Fibroblast of skin of left biceps (primary cell): ENCODE measurements at places on chromosomes 6 and 20.

DNA sequence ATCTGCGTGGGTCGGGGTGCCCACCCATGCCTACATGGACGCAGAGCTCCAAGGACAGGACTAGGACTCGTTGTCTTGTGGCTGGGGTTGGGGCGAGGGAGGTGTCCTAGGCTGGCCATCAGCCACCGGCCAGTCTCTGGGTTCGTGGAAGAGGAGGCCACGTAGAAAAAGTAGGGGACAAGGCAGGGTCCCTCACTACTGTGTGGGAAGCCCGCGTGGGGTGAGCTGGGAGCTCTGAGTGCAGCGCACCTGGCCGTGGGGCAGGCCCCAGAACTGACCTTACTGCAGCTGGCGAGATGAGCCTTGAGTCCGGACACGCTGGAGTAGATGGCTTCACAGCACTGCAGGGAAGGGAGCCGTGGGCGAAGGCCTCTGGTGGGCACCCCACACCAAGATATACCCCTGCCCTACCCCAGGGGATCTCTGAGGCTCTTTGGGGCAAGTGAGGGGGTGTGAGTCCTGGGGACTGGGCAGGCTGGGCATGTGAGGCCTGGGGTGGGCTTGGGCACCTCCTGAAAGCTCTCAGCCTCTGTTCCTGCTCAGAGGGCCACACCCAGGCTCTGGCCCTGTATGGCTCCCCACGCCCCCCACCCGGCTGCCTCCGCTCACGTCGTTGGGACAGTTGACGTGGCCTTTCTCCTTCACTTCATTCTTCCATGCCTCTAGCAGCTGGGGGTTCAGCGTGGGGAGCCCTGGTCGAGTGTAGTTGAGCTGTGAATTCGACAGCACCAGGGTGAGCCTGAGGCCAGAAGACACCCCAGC, 5.6 kb upstream of the UCKL1 start:
- no peak for DNase-seq

DNA sequence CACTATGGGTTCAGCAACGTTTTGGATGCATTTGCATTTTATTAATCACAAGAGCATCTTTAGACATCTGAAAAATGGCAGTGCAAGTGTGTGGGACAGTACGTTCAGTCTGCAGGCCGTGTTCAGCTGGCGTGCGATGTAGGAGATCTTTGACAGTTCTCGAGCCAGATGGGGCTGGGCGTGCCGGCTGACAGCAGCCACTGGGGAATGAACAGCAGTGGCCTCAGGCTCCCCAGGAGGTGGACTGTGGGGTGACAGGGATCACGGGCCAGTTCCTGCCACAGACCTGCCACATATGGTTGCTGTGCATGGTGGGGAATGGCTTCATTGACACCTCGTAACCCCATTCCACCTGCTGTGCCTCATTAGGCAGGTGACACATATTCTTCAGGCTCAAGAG, 16.4 kb upstream of the MLN start:
- DNase-seq = no peak

- DNase-seq = peak; percentile 69
These were observed 186.5 kb downstream of the PDE7B start for GRCh38 chr6:136037876-136038460.

DNA sequence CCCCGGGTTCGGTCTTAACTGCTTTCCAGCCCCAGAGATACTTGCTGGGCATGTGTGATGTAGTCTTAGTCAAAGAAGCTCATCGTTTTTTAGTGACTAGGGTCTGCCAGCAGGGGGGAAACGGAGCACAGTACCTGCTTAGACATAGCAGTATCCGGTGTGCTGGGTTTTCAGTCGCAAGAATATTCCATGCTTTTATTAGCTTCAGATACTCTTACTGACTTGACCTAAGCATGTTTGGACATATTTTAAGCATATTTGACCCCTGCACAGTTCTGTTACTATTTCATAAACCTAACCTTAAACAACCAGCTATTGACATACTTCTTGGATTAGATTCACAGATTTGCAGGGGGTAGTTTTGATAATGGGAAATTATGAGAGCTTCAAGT, 3.0 kb downstream of the E2F3 start:
- peak; percentile 40 for DNase-seq

- DNase-seq = no peak
These were observed 10.3 kb upstream of the C6orf58 start for GRCh38 chr6:127566651-127567050.

DNA sequence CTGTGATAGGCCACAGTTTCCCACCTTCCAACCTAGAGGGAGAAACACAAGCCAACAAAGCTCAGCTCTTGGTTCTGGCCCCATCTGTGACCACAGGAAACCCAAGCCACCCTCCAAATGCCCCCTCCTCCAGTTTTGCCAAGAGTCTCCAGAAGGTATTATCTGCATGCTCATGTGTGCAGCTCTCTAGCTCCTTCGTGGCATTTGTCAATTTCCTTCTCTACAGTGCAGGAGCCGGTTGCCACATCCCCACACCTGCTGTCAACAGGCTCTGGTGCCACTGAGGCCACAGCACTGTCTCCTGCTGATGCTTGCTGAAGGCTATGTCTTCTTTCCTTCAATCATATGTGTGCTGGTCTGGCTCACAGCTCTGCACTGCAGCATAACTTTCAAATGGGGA, 177.2 kb downstream of the CLIC5 start:
- DNase-seq = no peak

DNA sequence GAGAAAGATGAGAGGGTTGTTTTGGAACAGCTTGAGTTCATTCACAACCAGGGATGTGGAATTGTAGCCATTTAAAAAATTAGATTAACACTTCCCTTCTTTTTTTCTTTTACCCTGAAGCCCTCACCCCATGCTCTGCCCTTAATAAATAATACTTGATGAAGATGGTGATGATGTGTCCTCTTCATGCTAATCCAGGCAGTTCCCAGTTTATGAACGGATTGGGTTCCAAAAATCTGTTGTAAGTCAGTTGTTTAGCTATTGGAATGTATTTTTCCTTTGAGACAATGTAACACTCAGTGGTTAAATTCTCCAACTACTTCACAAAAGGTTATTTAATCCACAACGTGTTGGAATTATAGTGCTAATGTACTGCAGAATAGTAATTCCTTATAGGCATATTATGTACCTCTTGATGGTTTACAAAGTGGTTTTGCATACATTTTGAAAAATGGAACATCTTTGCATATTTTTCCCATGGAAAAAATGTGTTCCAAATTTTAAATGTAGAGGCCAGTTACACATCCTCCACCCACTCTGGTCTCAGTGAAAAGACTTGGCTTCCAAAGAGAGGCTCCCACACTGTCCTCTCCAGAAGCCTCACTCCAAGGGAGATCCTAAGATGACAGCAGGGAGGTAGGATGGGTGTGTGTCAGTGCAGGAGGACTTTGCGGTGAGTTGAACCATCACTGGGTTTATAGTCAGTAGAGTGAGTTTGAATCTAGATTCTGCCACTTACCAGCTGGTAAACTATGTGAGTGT, 45.8 kb upstream of the CEP162 start:
- DNase-seq = no peak

- no peak for DNase-seq
These were observed 57.2 kb upstream of the PCSK2 start for GRCh38 chr20:17169585-17170136.

- no peak for DNase-seq
These were observed 110.8 kb downstream of the SNX5 start for GRCh38 chr20:17857639-17858449.

DNA sequence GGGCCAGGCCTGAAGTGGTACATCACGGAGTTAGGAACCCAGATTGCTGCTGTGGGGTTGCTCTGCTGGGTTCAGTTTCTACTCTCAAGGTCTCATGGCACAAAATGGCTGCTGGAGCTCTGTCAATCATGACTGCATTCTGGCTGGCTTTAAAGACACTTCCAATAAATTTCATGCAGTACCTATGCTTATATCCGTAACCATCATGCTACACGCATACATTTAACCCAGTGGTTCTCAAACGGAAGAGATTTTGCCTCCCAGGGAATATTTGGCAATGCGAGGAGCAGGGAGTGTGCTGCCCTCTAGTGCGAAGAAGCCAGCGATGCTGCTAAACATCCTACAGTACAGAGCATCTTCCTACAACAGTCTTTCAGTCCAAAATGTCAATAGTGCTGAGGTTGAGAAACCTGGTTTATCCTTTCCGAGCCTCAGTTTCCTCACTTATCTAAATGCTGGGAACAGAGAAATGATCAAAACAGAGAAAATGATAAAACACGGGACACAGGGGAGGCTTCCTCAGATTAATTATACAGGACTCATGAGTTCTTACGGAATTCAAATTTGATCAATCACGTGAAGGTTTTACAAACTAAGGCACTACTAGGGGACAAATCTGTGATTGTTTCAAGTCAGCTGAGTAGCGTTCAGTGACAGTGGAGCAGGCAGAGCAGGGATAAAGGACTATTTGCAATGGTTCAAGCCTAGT, 9.6 kb upstream of the SLC2A10 start:
- no peak for DNase-seq

GRCh38 chr20:12014276-12014675, 96.6 kb downstream of the BTBD3 start:
- peak; percentile 41 for DNase-seq

GRCh38 chr6:153392156-153392555, 261.1 kb upstream of the RGS17 start:
- DNase-seq = no peak

DNA sequence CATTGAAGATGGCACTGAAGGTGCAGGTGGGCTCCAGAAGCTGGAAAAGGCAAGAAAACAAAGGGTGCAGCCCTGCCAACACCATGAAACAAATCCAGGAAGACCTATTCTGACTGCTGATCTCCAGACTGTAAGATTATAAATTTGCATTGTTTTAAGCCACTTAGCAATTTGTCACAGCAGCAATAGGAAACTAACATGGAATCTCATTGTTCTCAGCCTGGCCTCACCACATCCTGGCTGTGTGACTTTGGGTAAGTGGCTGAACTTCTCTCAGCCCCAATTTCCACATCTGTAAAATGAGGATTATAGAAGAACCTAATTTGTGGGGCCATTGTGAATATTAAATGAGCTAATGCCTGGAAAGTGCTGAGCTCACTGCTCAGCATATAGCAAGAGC, 160.4 kb upstream of the MAFB start:
- DNase-seq = no peak

DNA sequence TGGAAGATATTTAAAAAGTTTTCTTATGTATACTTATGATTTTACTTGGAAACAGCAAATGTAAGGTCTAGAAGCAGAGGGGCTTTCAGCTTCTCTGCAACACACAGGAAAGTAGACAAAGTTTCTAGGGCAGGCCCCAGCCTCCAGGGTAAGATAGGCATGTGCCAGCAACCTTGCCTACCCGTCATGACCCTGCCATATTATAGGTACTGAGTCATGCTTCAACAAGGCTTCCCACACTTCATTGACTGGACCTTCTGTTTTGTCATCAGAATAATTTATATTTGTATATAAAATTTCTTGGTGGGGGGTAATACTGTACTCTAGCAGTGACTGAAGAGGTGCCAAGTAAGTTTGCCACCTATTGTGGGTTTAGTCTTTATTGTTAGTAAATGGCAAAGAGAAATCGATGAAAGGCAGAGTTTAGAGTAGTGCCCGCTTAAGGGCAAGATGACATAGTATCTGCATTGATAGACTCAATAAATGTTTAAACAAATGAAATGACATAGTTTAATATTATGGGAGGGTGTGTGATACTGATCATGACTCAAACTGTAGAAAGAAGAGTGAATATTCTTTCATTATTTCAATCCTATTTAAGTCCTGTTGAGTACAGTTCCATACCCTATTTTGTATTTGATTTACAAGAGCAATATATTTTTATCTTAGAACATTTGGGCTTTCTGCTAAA, 95.6 kb downstream of the JARID2 start:
- DNase-seq = no peak

GRCh38 chr6:37237789-37238188, 19.8 kb upstream of the TBC1D22B start:
- DNase-seq = no peak

DNA sequence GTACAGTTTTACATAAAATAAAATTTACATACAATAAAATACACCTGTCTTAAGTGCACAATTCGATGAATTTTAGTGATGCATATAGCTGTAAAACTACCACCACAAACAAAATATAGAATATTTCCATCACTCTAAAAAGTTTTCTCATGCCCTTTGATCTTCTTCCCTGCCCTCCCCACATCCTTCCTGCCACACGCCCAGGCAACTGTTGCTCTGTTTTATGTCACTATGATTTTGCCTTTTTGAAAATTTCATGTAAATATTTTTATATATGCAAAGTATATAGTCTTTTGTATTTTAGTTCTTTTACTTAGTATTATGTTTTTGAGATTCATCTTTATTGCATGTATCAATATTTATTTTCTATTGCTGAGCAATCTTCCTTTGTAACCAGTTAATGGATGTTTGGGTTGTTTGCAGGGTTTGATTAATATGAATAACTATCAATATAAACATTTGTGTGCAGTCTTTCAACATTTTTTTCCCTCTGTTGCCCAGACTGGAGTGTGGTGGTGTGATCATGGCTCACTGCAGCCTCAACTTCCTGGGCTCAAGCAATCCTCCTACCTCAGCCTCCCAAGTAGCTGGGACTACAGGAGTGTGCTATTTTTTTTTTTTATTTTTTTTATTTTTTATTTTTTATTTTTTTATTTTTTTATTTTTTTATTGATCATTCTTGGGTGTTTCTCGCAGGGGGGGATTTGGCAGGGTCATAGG, 23.8 kb upstream of the SAMHD1 start:
- no peak for DNase-seq

DNA sequence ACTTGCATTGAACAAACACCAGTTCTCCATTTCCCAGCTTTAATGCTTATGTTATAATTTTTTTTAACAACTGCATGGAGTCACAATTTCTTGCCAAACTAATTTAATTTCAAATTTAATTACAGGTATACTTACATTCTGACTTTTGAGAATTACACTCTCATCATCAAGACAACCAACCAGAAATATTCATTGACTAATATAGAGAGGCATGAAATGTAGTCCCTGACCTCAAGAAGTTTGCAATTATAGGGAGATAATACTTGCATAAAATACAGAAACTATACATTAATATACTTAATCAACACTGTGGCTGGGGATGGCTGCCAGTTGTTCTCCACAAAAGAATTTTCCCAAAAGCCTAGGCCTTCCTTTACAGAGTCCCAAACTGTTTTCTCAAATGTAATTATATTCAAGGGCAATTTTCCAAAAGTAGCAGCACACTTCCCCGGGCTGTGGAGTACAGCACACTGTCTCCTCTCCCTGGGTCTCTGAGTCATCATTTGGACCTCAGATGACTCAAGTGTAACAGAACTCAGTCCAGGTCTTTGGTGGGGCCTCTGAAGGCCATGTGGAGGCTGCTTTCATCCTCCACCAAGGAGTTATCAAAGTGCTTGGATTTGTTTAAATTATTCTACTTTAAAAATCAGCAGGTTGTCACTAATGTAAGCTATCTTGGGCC, 114.1 kb downstream of the KIF16B start:
- DNase-seq = peak; percentile 83

DNA sequence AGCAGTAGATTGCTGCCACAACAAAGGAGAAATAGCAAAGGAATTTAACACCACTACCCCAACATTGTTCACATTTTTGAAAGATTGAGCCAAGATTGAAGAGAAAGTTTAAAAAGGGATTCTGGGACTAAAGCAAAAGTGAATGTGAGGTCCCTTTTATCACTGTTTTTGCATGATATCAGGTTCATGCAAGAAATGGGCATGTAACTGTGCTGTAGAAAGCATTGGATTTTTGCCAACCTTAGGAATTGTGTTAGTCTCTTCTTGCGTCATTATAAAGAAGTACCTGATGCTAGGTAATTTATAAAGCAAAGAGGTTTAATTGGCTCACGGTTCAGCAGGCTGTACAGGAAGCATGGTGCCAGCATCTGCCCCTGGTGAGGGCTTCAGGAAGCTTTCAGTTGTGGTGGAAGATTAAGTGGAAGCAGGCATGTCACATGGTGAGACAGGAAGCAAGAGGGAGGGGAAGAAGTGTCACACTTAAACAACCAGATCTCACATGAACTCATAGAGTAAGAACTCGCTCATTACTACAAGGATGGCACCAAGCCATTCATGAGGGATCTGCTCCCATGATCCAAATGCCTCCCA, 4.6 kb upstream of the GJB7 start:
- no peak for DNase-seq
